ENCODE measurements at places on chromosomes 6 and 20.
A peak's percentile ranks its signal among the peaks of the same experiment; 100 is the strongest.

DNA sequence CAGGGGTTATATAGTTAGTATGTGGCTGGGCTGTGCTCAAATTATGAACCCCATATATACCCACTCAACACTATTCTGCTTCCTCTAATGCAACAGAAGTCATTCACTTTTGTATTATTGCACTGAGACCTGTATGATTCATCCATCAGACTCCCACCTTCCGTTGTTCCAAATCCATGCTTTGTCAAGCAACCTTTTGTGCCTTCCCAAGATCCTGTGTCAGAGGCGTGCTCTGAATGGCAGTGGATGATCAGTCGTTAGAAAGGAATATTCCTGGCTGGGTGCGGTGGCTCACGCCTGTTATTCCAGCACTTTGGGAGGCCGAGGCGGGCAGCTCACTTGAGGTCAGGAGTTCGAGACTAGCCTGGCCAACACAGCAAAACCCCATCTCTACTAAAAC, 103.2 kb downstream of the SH3BGRL2 start:
- DNase-seq = no peak

DNA sequence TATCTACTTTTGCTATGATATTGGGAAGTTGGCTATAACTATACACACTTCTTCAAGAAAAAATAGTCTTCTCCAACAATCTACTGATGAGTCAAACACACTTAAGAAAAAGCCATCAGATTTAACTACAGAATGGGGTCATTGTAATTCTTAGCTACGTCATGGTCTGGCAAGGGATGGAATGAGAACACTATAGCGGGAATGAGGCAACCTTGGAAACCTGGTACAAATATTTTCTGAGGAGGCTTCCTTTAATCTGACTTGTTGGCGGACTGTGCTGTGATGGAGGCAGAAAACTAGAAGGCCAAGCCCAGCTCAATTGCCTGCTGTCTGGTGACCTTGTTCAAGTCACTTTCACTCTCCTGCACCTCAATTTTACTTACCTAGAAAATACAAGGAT, 586.8 kb upstream of the JAG1 start:
- DNase-seq = no peak

DNA sequence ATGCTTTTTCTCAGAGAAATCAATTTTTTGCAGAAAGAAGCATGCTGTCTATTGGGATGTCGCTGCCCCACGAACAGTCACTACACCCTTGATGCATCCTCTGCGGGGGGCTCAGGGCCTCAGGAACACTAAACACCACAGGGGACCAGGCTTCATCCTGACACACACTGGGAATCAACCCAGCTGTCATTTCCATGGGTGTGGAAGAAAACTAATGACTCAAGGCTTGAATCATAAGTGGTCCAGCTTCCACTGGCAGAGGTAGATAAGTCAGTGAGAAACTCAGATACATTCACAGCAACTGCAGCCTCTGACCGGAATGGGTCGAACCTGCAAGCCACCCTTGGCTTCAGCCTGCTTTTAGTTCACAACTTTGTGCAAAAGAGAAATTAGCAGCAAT, 81.3 kb upstream of the SPTLC3 start:
- DNase-seq = no peak

GRCh38 chr20:41892031-41892430, 273.9 kb upstream of the CHD6 start:
- DNase-seq = no peak

- no peak for DNase-seq
These were observed 25.0 kb downstream of the KIF3B start for GRCh38 chr20:32302507-32302872.

GRCh38 chr20:17860301-17861197, 108.0 kb downstream of the SNX5 start:
- DNase-seq = no peak

DNA sequence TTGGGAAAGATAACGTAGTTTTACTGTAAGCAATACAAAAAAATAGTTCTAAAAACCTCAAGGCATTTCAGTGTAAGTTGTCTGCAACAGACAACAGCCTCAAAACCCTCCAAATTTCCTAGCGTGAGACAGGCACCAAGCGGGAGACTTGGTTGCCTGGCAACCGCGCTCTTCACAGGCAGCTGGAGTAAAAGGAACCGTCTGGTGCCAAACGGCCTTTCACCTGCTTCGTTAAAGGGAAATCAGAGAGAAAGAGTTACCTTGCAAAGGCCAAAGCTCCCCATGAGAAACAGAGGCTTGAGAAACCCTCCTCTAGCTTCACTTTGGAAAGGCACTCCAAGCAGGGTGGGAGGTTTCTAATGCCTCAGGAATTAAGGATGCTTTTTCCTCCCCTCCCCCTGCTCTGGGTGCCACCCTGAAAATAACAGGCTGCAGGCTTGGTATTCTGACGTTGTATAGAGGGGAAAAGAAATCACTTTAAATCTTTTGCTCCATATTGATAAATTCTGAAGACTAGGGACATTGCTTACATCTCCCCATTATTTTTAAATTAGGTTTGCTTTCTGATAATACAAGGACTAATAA, 129.7 kb upstream of the UFL1 start:
- DNase-seq = no peak

GRCh38 chr20:55205665-55206064, 730.3 kb downstream of the DOK5 start:
- no peak for DNase-seq

- DNase-seq = peak; percentile 83
These were observed at the start of gene TOX2 for GRCh38 chr20:43914311-43915210. Gene TOX2 (plus strand): TSS chr20:43914852. CDS start chr20:43914892, 40 bp downstream.

DNA sequence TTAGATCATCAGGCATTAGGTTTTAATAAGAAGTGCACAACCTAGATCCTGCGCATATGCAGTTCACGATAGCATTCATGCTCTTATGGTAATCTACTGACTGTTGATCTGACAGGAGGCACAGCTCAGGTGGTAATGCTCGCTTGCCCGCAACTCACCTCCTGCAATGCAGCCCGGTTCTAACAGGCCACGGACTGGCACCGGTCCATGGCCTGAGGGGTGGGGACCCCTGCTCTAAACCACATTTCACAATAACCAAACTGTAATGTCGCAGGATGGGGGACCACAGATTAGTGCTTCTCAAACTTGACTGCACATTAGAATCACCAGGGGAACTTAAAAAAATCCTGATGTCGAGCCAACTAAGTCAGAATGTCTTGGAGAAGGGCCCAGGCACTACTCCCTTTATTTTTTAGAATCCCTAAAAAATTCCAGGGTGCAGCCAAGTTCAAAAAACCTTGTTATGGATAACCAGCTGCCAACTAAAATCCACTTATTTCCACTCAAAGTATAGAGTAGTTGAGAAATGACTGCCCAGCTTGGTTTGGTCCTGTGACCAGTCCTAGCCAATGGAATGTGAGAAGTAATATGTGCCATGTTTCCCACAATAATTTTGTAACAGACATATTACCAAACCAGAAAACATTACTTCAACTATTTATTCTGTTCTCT, 3.1 kb downstream of the SHPRH start:
- DNase-seq = no peak

DNA sequence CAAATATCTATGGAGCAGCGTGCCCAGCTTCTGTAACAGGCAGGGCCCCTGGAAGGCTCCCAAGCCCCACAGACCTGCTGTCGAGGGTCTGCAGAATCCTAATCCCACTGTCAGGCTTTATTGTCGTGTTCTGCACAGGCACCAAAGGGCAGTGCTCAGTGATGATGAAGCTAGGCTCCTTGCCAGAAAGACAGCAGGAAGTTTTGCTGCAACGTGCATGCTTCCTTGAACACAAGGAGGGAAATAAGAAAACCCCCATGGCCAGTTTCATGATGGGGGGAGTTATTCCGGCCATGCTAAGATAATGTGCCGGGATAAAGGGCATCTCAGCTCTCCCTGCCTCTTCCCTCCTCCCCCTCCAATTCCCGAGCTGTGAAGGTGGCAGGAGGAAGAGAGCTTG, 109.4 kb upstream of the KCNG1 start:
- DNase-seq = no peak

- DNase-seq = no peak
These were observed 6.5 kb upstream of the RNF24 start for GRCh38 chr20:4021906-4022305.

DNA sequence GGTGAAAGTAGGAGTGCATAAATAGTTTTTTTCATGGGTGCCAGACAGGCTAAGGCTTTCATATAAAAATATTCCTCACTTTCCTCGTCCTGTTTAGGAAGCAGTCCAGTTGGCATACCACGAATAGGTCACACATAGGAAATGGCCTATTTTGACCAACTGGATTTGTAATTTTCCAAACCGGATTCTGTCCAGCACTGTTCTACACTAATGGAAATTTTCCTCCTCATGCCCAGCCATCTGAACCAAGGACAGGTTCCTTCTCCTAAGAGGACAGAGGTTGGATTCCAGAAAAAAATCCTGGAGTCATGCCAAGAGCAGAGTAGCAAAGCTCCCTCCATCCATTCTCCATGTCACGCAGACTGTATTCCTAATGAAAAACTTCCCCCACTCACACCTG, 43.1 kb downstream of the PANK2 start:
- no peak for DNase-seq

DNA sequence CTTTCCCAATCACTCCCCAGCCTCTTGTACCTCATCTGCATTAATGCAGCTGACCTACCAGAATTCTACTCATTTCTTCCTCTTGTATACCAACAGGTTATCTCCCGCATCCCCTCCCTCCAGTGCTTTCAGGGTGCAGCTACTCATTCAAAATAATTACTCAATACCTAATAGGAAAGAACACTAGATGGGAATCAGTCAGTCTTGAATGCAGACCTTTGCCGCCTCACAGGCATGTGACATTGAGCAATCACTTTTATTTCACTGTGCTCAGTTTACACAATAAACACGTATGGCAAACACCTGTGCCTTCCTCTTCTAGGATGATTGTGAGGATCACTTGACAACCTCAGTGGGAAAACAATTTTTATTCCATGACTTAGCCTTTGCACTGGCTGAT, 13.3 kb downstream of the ZSCAN31 start:
- no peak for DNase-seq

- DNase-seq = no peak
These were observed 327.2 kb downstream of the ZFAND3 start for GRCh38 chr6:38146734-38147027.

GRCh38 chr6:123655521-123656306, 19.0 kb upstream of the TRDN start:
- no peak for DNase-seq

DNA sequence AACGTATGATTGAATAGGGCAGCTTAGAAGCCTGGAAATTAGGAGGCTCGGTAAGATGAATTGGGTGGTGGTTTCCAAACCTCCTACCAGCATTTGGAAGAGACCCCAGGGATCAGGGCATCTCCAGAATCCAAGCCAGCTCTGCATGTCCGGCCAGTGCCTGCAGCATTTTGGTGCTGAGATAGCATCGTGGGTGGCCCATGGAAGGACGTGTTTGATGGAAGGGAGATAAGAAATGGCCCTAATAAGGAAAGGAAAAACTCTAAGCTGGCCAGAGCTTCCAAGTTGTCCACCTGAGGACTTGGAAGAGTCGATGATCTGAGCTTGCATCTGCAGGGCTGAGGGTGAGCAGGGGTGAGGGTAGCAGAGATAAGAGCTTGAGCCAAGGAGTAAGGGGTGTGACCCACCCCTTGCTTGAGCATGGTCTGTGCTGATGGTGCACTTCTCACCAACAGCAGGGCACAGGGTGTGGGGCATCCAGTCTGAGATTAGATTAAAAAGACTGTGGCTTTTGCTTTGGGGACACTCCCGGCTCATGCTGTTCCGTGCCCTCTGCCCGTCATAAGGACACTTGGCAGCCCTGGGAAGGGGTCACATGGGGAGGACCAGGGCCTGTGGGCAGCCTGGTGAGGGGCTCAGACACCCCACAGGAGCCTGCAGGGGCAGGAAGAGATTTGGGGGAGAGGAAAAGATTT, 213.2 kb downstream of the ERMARD start:
- no peak for DNase-seq

GRCh38 chr20:57539889-57540288, 14.9 kb upstream of the CTCFL start:
- no peak for DNase-seq

DNA sequence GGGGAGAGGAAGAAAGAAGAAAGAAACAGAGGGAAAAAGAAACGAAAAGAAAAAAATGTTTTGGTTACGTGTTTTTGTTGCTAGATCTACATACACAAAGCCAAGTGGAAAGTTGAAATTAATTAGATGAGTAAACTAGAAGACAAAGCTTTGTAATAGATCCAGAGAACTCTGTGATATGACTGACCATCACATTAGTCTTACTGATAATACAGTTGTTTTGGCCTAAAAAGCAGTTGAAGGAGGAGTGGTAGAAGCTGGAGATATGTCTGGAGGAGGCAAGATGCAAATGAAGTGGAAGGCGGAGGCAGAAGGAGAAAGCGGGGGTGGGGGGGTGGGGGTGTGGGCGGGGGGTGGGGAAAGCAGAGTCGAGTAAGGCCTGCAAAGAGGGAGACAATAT, 500.1 kb upstream of the ID4 start:
- no peak for DNase-seq

DNA sequence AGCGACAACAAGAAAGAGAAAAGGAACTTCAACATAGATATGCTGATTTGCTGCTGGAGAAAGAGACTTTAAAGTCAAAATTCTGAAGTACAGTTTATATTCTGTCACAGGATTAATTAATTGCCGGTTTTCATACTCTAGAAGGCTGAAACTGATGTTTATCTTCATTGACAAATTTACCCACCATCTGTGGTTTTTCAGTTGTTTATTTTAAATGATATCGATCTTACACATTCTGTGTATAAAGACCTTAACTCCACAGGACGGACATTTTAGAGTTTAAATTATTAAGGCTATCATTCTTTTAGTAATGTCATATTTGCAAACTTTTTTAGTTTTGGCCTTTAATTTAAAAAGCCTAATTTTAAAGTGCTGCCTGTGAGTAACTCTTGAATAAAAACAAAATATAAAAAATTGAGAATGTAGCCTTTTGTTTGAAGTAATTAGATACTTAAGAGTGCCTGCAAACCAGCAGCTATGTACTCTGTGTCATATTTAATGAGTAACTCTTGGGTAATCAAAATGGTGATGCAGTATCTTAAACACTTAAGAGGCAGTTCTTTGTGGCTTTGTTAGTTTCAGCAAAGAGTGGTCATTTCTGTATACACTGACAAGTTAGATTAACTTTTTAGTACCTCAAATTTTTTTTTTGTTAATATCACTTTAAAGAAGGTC, 59.3 kb downstream of the CDC5L start:
- no peak for DNase-seq

- DNase-seq = no peak
These were observed 350.0 kb upstream of the PRND start for GRCh38 chr20:4371623-4372251.

DNA sequence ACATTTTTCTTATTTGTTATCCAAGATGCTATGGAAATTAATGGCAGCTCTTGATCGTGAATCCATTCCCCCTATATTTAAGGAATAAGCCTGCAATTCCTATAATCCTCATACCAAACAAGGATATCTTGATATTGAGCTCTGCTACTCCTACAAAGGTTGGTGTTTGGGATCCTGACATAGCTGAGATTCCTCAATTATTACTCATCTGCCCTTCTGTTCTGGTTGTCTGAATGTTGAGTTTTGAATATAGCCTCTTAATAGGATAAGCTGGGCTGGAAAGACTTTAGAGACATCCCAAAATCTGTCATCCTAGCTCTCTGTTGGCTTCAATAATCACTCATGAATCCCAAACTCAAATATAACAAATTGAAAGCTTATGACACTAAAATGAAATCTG, 49.9 kb downstream of the CLIC5 start:
- no peak for DNase-seq
